NB4 (cell line): ENCODE measurements at places on chromosomes 3 and 15.

DNA sequence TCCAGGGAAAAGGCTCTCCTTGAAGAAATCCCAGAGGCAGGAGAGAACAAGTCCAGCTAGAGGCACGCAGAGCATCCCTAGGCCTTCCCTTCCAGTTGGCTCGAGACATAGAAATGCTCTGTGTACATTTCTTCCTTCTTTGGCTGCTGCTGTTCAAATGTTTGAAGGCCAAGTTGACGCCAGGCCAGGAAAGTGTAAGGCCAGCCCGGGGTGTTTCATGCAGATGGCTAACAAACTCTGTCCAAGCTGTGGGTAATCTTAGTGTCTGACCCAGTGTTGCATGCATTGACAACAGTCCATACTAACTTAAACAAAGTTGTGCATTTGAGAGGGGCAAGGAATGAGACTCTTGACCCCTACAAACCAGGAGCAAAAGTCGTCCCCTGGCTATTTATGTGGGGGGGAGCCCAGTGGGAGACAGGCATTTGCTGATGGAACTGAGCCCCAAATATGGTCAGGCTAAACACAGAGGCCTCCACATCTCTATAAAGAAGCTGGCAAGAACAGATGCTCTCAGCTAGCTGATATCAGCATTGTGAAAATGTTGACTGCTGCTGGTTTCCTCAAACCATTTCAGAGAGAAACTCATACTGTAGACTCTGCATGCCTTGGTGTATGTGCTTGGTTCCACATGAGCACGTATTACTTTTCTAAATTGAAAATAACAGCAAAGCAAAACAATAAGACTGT, 139.5 kb downstream of the ADAMTS9 start:
- DNase-seq = no peak

GRCh38 chr3:187006864-187007630, 76.7 kb downstream of the ST6GAL1 start:
- DNase-seq = peak; percentile 50

GRCh38 chr3:138767498-138768104, 67.1 kb downstream of the PIK3CB start:
- DNase-seq = no peak

DNA sequence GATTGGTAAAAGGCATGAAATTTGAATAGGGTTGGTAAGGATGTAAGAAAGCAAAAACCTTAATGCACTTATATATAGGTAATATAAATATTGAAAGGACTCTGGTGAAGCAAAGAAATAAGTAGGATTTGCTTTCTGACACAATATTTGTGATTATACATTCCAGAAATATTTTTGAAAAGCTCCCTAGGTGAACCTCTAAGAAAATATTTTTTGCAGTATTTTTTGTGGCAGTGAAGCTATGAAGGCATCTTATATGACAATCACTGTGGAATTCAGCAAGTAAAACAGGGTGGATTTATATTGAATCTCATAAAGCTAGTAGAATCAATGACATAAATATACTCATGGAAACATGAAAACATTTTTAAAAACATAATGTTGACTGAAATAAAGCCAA, 119.6 kb upstream of the EPHA3 start:
- no peak for DNase-seq

- DNase-seq = no peak
Measured at GRCh38 chr3:40996827-40997710, 202.2 kb upstream of the CTNNB1 start.

GRCh38 chr15:65210770-65211481, at the start of gene CILP:
TSS of gene CILP (minus strand) at chr15:65211473. CDS start at chr15:65209755, 1,718 bp downstream.
- DNase-seq = no peak

DNA sequence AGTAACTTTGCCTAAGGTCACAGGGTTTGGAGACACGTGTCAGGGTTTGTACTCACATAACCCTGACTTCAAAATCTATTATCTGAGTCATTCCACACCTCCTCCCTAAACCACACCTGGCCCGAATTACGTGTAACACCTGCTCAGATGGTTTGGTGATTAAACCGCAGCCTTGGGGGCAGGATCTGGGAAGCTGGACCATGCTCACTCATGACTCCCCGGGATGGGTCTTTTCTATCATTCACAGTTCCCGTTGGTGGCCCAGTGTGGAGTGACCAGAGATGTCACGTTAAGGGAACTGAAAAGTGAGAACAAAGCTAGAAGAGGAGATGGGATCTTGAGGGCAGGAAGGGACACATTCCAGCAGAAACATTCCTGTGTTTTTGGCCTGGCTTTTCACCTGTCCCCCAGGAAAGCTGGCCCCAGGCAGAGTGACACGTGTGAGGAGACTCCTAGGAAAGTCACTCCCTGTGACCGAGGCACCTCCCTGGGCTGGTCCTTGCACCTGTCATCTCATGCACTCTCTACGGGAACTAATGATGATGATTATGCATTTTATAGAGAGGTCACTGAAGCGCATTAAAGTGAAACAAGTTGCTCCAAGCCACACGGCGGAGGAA, 75.4 kb upstream of the POMGNT2 start:
- no peak for DNase-seq
